CD8-positive, alpha-beta memory T cell (primary cell): ENCODE measurements at places on chromosomes 6 and 20.

GRCh38 chr20:52309181-52309580, 117.6 kb upstream of the ZFP64 start:
- DNase-seq: no peak

DNA sequence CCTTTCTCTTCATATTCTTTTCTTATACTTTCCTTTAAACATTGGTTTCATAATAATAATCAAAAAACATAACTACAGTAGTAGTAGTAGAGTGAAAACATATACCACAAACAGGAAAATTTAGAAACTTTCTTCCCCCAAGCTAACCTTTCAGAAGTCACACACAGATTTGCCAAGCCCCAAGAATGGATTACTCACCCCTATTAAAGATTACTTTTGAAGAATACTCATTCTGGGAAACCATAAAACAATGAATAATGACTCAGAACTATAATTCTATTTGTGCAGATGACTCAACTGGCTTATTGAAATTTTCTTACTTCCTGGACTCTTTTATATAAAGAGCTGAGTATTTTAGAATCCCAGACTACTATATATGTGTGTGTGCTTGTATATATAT, 119.4 kb upstream of the GJE1 start:
- no peak for DNase-seq

GRCh38 chr6:150412221-150412620, 43.4 kb downstream of the IYD start:
- no peak for DNase-seq

- no peak for DNase-seq
Observed at GRCh38 chr6:166798652-166799051, 157.7 kb downstream of the RNASET2 start.

- no peak for DNase-seq
Observed at GRCh38 chr6:52664991-52665686, 5.8 kb upstream of the TMEM14A start.

- DNase-seq: no peak
Observed at GRCh38 chr20:50911716-50912115, 19.5 kb downstream of the ADNP start.

- no peak for DNase-seq
Observed at GRCh38 chr6:150235218-150235617, 92.4 kb downstream of the PPP1R14C start.

DNA sequence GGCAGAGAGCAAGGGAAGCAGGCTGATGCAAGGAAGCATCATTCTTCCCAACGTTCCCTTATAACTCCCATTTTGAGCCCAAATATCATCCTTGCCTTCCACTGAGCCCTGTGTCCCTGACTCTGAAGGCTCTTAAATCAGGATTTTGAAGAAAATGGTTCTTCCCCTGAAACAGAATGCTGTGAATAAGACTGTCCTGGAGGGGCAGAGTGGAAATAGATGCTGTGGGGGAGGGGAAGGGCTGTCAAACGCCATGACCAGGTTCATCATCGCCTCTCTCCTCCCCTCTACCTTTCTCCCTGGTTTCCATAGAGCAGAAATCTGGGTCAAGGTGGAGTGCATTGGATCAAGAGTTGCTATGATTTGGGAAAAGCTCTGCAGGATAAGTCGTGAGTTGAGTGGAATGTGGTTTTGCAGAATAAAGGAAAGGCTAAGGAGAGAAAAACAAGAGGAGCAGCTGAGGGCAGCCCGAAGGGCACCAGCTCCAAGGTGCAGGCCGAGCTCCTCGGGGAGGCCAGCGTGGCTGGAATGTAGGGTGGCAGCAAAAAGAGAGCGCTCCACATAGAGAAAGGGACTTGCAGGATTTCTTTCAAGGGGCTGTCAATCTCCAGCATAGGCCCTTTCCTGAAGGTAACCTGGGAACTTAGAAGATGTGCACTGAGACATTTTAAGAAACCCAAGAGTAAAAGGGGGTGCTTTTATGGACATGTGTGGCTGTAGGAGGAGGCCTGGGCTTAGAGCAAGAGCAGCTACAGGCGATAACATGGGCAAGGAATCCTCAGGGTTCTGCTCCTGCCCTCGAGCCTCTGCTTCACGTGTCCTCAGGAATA, 120.8 kb upstream of the CDYL start:
- no peak for DNase-seq

GRCh38 chr6:43950051-43950605, 177.1 kb downstream of the MRPL14 start:
- no peak for DNase-seq

DNA sequence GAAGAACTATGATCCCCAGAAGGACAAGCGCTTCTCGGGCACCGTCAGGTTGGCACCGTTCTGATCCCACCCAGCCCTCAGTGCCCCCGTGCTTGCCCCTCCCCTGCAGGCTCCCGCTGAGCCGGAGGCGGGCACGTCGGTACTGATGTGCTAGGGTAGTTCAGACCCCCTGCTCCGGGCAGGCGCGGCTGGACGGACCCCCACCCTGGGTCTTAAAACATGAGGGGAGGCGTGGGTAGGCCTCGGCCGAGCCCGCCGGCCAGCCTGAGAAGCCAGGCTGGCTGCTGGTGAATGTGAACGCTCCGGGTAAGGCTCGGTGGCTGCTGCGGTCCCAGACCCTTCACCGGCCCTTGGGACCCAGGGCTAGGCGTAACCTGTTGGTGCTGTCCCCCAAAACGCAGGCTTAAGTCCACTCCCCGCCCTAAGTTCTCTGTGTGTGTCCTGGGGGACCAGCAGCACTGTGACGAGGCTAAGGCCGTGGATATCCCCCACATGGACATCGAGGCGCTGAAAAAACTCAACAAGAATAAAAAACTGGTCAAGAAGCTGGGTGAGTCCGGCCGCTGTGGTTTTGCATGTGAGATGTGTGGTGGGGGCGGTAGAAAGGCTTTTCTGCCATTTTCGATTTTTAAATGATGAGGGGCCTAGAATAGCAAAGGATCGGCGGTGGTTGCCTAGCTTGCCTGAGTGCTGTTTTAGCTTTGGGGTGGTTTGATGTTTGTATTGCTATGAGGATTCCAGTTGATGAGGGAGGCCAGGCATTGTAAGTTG, 964 bp downstream of the RPL10A start:
- DNase-seq: no peak

DNA sequence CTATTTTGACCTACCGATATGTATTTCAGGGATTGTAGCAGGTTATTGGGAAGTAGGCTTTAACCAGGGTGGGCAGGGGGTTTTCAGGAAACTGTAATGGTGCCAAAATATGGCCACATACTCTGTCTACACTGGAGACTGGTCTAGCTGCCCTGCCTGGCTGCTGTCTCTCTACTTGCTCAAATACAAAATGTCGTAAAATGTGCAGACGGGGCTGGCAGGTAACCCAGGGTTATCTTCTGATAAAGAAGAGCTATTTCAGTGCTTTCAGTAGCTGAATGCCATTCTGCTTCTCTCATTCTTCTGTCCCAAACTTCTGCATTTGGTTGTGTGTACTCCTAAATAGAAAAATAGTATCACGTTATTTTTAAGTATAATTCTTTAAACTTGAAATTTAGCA, 616.2 kb downstream of the EPM2A start:
- DNase-seq: no peak

GRCh38 chr20:44070139-44070900, 116.7 kb downstream of the JPH2 start:
- no peak for DNase-seq

GRCh38 chr20:53631909-53632662, 38.4 kb upstream of the ZNF217 start:
- no peak for DNase-seq

- DNase-seq: no peak
Observed at GRCh38 chr6:42834056-42834455, 45.4 kb upstream of the RPL7L1 start.

DNA sequence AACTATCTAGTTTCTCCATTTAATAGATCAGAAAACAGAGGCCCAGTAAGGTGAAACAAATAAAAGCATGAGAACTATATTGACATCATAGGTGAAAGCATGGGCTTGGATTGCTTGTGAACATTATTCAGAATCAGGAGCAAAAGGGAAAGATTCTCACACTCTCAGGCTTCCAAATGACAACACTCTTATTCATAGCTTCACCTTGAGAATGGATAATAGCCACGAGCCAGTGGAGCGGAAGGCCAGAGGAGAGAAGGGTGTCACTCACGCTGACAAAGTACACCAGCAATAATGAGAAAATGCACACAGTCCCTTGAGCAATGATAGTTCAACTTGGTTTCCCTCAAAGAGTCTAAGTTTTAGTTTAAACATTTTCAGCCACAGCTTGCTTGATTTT, 339.0 kb downstream of the TPBG start:
- no peak for DNase-seq

DNA sequence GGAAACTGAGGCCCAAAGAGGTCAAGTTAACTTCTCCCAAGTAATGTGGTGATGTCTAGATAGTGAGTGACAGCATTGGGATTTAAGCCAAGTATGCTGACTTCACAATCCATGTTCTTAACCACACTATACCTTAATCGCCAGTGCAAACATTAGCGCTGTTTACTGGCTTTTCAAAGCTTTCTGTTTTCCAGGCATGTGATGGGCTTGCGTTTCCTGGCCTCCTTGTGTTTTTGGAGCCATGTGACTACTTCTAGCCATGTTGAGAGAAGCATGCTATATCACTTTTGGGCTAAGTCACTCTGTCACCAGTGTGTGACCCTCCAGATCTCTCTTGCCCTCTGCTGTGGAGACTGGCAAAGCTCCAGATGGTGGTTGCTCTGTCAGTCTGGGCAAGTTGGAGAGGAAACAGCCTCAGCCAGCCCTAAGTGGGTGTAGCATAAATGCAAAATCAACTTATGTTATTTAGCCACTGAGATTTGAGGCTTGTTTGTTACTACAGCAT, 76.9 kb downstream of the ANKRD6 start:
- DNase-seq: no peak
